ENCODE measurements at places on chromosomes 6 and 20. TPM values are rescaled to one million over a fixed set of nuclear protein-coding genes. Genes with fewer than 3 reads are reported as not detected.

GRCh38 chr6:150395388-150396009, 26.7 kb downstream of the IYD start:
- no peak overlapping the region for H3K4me3 ChIP-seq
- H3K27me3 ChIP-seq = no peaks in the 10 kb centered on the region
- DNase-seq = no peak
- no peak overlapping the region for H3K27ac ChIP-seq
- H3K36me3 ChIP-seq = no peaks in the 10 kb centered on the region
- H3K4me1 ChIP-seq = no peaks in the 10 kb centered on the region

GRCh38 chr6:149933461-149933860, 8.4 kb upstream of the ULBP2 start:
- DNase-seq = no peak
- no peak overlapping the region for H3K27ac ChIP-seq
- peaks cover 5% of the 10 kb centered on the region for H3K4me1 ChIP-seq

- H3K27ac ChIP-seq = no peak overlapping the region
- no peak for DNase-seq
- H3K4me1 ChIP-seq = peaks cover 7% of the 10 kb centered on the region
- H3K36me3 ChIP-seq = no peaks in the 10 kb centered on the region
- no peaks in the 10 kb centered on the region for H3K27me3 ChIP-seq
Observed at GRCh38 chr6:47241742-47242482, 67.8 kb downstream of the TNFRSF21 start.

DNA sequence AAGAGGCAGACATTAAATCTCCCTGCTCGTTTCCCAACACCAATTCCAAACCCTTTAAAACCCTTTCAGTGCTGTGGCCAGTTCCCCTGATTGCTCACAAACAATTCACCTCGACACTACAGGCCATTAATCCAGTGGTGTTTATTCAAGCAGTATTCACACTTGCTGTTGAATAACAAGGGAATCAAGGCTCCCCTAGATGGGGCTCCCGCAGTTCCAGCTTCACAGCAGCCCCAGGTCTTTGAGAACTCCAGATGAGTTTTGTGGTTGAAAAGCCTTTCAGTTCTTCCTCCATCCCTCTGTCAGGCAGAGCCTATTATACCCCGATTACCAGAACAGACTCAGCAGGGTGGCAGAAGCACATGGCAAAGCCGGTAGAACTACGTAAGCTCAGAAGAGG, 36.2 kb downstream of the JAG1 start:
- no peaks in the 10 kb centered on the region for H3K27me3 ChIP-seq
- H3K4me3 ChIP-seq = no peak overlapping the region
- no peak overlapping the region for H3K27ac ChIP-seq

GRCh38 chr6:224350-224749, 67.9 kb upstream of the DUSP22 start:
- no peaks in the 10 kb centered on the region for H3K36me3 ChIP-seq
- H3K27me3 ChIP-seq = no peaks in the 10 kb centered on the region
- H3K4me1 ChIP-seq = peaks cover 37% of the 10 kb centered on the region

GRCh38 chr6:11598687-11599086, 61.1 kb downstream of the TMEM170B start:
- DNase-seq = no peak
- no peak overlapping the region for H3K27ac ChIP-seq
- H3K4me1 ChIP-seq = no peaks in the 10 kb centered on the region
- no peaks in the 10 kb centered on the region for H3K36me3 ChIP-seq
- H3K4me3 ChIP-seq = no peak overlapping the region

- H3K27me3 ChIP-seq = no peaks in the 10 kb centered on the region
- no peak for DNase-seq
- H3K36me3 ChIP-seq = no peaks in the 10 kb centered on the region
- H3K27ac ChIP-seq = no peak overlapping the region
- no peaks in the 10 kb centered on the region for H3K4me1 ChIP-seq
Observed at GRCh38 chr20:52652271-52652670, 319.9 kb upstream of the TSHZ2 start.

DNA sequence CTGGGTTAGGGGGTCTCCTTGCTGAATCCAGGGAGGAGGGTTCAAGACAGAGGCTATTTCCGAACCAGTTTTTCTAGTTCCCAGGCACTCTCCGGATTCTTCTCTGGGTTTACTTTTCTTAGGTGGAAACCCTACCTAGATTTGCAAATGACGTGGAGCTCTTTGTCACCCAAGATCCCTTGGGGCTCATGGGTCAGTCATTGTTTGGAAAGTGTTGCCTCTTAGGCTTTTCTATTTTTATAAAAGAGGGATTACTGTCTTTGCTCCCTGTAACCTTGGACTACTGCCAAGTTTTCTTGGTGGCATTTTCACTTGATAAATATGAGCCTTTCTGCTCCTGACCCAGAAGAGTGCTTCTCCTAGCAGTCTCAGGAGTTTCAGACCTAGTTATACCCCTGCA, 33.6 kb downstream of the FAM209B start:
- H3K4me3 ChIP-seq = no peak overlapping the region
- no peaks in the 10 kb centered on the region for H3K4me1 ChIP-seq
- DNase-seq = no peak
- H3K36me3 ChIP-seq = no peaks in the 10 kb centered on the region
- H3K27me3 ChIP-seq = no peaks in the 10 kb centered on the region

DNA sequence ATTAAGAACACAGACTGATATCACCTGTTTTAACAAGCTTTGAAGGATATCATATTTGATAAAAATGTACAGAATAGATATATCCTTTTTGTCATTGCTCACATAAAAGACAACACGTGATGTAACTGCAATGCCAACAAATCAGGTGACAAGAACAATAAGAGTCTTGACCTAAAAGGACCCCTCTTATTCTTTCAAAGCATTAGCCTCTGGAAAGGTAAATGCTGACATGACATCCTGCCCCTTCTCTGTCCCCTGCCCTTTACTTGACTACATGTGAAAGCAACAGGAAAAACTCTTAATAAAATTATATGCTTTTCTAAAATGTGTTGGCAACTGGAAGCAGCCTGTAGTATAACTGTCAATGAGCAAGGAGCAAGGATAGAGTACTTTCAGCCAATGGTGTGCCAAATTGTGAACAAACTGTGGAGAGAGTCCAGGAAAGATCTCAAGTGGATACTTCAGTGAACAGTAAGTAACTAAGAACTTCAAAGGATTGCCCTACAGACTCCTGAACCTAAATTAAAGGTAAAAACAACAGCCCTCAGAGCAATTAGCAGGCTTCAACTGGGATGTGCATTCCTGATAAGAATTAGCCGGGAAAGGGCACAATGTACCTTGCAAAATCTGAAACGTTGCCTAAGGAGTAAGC, 16.3 kb downstream of the PTPRK start:
- H3K27me3 ChIP-seq = no peaks in the 10 kb centered on the region
- H3K4me3 ChIP-seq = no peak overlapping the region
- no peak for DNase-seq
- H3K4me1 ChIP-seq = no peaks in the 10 kb centered on the region
- H3K27ac ChIP-seq = no peak overlapping the region

DNA sequence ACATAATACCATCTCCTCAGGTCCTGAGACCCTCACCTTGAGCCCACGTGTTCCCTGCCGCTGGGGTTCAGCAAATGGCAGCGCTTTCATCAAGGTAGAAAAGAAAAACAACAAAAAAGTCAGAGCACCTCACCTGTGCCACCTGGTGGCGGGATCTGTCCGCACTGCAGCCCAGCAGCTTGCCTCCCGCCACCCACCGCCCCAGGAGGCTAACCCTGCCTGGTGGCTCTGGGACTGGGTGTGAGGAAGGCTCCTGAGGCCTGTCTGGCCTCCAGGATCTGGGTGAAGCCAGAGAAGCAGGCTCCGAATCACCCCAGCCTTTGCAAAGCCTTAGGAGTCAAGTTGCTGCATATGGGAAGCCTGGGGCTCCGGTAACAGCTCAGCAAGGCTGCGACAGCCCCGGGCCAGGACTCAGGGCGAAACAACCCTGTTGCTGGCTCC, 270.8 kb downstream of the BMP7 start:
- no peak for DNase-seq
- H3K36me3 ChIP-seq = no peaks in the 10 kb centered on the region
- H3K4me1 ChIP-seq = no peaks in the 10 kb centered on the region
- H3K27ac ChIP-seq = no peak overlapping the region

- H3K36me3 ChIP-seq = no peaks in the 10 kb centered on the region
- peak; percentile 89 for DNase-seq
- peaks cover 21% of the 10 kb centered on the region for H3K4me1 ChIP-seq
- H3K4me3 ChIP-seq = peak overlapping the region; percentile 69
- H3K27me3 ChIP-seq = no peaks in the 10 kb centered on the region
Observed at GRCh38 chr20:33732166-33732970, 572 bp downstream of the ZNF341 start.

DNA sequence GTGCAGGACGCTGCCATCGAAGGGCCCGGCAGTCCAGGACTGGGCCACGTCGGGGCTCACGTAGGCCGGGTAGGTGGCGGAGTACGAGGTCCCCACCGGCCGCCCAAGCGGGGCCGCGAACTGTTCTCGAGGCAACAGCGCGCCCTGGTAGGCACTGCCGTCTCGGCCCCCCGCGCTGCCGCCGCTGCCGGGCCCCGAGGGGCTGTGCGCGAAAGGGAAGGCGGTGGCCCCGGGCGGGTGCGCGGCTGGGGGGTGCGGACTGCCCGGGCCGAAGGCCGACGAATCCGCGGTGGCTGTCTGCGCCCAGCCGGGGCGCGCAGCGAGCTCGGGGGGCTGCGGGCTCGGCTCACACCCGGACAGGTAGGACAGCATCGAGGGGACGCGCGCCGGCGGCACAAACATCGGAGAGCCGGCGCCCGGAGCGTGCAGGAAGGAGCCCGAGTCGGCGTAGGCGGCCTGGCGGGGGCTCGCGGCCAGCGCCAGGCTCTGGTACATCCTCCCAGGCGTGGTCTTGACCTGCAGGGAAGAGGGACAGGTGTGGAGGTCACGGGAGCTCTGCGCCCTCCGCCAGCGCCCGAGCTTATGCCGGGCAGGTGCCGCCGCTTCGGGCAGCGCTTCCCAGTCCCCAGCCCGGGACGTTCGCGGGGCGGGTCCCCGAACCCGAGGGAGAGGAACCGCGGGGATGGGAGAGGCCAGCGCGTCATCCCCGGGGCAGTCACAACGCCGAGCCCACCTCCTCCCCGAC, 596 bp downstream of the GATA5 start:
- no peaks in the 10 kb centered on the region for H3K4me1 ChIP-seq
- H3K4me3 ChIP-seq = no peak overlapping the region
- H3K27me3 ChIP-seq = peaks cover 6% of the 10 kb centered on the region
- no peaks in the 10 kb centered on the region for H3K36me3 ChIP-seq

Gene IL17A
- not detected for total RNA-seq

Gene HLA-DRA
- 24.3 TPM for total RNA-seq

Gene RIPOR3
- total RNA-seq = not detected

Gene FAXC
- total RNA-seq = not detected

Gene STK35
- 18.5 TPM for total RNA-seq

Gene SYCP2
- 4.0 TPM for total RNA-seq

Gene B4GALT5
- total RNA-seq = 5.5 TPM

Measured in CD4-positive, alpha-beta memory T cell (primary cell).